ENCODE measurements at places on chromosomes 12 and 14.

- DNase-seq: peak; percentile 15
Measured at GRCh38 chr12:101792046-101792931, 38.5 kb downstream of the GNPTAB start.

- peak; percentile 75 for DNase-seq
Measured at GRCh38 chr14:35818346-35819115, 7.6 kb upstream of the BRMS1L start.

GRCh38 chr12:130161261-130162243 lies 712 bp upstream of the FZD10 start:
- DNase-seq: no peak

- DNase-seq: no peak
Measured at GRCh38 chr12:132056951-132057350, 87.2 kb downstream of the DDX51 start.

GRCh38 chr12:45477526-45477925 lies 252.0 kb upstream of the ARID2 start:
- DNase-seq: no peak

- DNase-seq: peak; percentile 70
Measured at GRCh38 chr12:50261654-50262053, 21.7 kb downstream of the LIMA1 start.

- DNase-seq: no peak
Measured at GRCh38 chr14:91946622-91947474, 646 bp downstream of the FBLN5 start.

DNA sequence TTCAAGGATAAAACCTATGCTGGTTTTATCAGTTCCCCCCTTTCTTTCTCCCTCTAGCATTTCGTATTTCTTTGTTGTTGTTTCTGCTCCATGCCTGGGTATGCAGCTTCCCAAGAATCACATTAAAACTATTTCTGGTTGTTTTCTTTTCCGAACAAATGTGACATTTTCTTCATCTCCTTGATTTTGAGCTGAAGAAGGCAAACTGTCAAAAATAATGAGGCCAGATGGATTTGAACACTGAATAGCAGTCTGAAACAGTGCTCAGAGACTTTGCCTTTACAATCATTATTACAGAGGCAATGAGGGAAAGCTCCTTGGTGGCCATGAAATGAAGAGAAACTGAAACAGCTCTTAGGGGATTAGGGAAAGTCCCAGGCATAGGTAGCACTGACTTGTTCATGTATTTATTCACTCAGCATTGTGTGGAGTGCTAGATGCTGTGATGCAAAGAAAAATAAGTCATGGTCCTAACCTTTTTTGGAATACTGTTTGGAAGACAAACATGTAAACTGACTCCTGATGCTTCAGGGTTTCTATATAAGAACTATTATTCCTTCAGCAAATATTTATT lies 319.5 kb downstream of the FUT8 start:
- DNase-seq: no peak

DNA sequence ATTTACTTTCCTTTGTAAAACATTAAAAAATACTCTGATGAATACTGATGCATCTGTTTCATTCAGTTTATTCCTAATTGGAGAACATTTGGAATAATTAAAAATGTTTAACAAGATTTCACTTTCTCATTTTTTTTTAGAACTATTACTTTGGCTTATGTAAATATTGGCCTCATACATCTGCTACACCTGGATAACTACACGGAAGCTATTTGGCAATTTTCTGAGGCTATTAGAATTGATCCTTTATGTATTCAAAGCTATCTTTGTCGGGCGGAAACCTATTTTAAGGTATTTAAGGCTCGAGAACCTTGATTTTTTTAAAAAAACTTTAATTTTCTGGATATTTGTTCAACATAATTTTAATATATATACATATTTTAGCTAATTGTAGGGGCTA lies 196.7 kb downstream of the TTC6 start:
- DNase-seq: no peak

GRCh38 chr12:30135776-30136175 lies 352.0 kb upstream of the TMTC1 start:
- no peak for DNase-seq

GRCh38 chr12:108356835-108357806 lies 18.0 kb upstream of the CMKLR1 start:
- DNase-seq: no peak

GRCh38 chr14:29716150-29716549 lies 211.5 kb downstream of the PRKD1 start:
- DNase-seq: no peak

DNA sequence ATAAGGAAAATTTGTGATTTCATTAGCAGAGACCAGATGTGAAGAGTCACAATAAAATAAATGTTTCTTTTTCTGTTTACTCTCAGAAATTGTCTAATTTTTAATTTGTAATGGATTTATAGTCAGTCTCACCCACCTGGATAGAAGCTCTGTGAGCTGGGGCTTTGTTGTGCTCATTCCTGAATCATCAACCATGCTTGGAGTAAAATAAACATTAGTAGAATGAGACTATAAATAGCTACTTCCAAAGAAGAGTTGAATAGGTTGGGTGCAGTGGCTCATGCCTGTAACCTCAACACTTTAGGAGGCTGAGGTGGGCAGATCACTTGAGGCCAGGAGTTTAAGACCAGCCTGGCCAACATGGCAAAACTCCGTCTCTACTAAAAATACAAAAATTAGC lies 185.3 kb upstream of the FBXO33 start:
- DNase-seq: no peak

DNA sequence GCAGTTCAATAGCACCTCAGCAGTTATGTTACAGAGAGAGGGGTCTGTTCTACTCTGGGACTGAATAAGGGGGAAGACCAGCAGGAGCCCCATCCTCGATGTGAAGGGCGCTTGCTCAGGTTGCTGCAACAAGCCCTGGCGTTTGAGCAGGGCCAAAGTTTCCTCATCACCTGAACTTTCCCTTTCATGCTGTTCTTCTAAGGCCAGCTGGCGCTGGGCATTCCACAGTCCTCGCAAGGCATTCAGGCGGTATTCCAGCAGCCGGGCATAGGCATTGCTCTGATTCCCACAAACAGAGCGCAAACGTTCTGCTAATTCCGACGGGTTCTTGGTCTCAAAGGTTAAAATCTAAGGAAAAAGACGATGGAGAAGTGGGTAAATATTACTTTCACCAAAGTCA lies 62.8 kb downstream of the HECTD4 start:
- no peak for DNase-seq

GRCh38 chr12:1870086-1870485 lies 48.4 kb downstream of the CACNA2D4 start:
- DNase-seq: no peak

GRCh38 chr12:131340616-131341210 lies 370.2 kb upstream of the SFSWAP start:
- DNase-seq: no peak

- DNase-seq: no peak
Measured at GRCh38 chr14:74683406-74683805, 29.5 kb downstream of the AREL1 start.

- DNase-seq: no peak
Measured at GRCh38 chr14:62905566-62905965, 139.7 kb downstream of the KCNH5 start.

DNA sequence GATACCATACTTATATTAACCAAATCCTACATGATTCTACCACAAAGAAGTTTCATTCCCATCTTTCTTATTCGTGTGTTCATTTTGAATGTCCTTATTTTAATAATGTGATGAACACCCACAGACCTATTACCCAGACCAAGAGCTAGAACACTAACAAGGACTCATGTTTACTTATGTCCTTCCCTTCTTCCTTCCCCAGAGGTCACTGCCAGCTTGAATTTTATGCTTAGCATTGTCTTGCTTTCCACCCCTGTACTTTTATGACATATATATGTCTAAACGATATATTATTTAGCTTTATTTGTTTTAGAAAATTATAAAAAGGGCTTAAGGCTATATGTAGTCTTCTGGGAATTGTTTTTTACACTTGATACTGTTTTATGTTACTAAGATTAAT lies 238.6 kb downstream of the LRIG3 start:
- DNase-seq: no peak

DNA sequence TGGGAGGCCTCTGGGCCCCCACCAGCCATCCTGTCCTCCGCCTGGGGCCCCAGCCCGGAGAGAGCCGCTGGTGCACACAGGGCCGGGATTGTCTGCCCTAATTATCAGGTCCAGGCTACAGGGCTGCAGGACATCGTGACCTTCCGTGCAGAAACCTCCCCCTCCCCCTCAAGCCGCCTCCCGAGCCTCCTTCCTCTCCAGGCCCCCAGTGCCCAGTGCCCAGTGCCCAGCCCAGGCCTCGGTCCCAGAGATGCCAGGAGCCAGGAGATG lies 729 bp upstream of the GAPDH start:
- no peak for DNase-seq

DNA sequence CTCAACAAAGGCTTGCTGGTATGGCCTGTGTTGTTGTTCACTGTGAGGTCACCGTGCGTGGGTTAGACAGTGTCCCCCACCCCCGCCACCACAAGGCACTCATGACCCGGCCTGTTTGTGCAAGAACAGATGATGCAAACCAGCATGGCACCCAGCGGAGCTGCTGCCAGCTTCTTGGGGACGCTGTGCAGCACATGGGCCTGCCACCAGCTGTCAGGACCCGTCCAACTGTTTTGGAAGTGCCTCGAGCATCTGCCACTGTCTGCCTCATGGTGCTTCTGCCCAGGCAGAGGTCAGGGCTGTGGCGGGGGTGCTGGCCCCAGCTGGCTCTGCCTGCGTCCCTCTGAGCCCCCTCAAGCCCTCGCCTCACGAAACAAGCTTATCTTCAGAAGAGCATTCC lies 1.5 kb downstream of the ASB2 start:
- DNase-seq: no peak

DNA sequence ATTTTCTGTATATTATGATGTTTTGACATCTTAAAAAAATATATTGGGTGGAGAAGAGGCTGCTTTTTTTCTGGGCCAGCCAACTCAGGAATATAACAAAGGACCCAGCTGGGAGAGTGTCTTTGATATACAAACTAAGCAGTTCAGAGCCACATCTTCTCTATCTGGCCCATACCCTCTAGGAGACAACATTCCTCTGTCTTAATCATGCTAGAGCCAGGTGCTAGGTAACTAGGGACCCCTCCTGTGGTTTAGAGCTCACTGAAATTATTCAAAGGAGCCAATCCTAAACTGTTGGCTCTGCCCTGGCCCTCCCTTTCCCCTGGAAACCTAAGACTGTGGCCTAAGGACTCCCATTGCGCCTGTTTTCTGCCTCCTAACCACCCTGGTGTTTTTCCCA lies 193.1 kb upstream of the DIO2 start:
- DNase-seq: no peak

- DNase-seq: no peak
Measured at GRCh38 chr12:21615431-21615830, 10.8 kb upstream of the GYS2 start.

- no peak for DNase-seq
Measured at GRCh38 chr14:101217080-101217463, 313.6 kb upstream of the RTL1 start.

DNA sequence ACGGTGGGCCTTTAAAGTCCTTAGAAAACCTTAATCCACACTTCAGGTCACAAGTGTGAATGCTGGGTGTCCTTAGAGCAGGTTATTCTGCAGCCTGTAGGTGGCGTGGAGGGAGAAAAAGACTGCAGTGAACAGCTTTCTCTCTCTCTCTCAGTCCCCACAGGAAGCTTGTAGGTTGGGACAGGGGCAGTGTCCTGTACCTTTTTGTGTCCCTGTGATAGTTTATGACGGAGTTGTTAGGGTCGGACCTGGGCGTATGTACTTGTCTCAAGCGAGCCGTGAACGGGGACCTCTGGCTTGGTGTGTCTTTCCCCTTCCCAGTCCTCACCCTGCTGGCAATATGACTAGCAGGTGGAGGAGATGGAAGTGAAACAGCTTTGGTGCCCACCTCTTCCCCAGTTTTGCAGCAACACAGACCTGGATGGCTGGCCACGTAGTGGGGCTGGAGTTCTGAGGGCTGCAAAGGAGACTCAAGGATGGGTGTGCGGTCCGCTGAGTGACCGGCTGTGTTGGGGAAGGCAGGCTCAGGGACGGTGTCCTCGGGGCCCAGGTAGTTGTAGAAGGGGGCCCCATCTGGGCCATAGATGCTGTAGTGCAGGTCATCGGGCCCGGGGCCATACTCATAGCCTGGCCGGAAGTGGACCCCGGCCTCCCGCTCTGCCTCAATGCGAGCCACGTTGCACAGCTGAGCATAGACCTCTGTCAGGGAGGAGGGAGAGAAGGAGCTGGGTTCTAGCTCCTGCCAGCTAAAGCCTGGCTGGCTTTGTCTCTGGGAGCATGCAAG lies 8.9 kb downstream of the ISCA2 start:
- DNase-seq: peak; percentile 45

- no peak for DNase-seq
Measured at GRCh38 chr12:80161612-80162011, 62.3 kb downstream of the OTOGL start.

DNA sequence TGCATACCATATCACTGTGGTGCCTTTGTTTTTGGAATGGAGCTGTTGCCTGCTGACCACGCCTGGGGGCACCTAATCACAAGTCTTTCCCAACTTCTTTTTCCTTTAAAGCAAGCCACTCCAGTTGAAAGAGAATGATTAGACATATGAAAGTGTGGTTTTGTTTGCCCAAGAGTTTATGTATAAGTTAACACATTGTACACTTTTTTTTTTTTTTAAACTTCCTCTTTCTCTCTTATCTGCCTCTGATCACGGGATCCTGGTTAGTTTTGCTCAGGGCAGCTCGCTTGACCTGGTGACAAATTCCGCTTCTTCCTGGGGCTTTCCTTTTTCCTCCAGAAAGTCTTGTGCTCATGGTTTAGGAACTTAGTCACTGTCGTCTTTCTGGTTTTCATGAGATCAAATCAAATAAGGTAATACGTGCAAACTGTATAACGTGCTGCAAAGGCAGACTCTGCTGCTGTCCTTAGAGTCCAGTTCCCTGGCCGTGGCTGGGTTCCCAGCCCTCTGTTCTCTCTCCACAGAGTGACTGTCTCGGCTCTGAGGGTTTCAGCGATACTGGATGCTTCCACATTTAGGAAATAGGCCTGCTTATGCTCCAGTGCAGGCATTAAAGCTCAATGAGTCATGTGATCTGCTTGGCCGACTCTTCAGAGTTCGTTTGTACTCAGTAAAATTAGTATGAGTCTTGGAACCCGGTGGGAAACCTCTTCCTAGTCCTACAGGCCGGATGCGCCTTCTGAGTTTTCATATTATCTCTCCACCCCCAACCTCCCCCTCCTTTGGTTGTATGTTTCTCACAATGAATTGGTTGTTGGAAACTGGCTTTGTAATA lies 15.2 kb downstream of the RASSF3 start:
- no peak for DNase-seq

- no peak for DNase-seq
Measured at GRCh38 chr14:81406863-81407262, 6.7 kb upstream of the STON2 start.

DNA sequence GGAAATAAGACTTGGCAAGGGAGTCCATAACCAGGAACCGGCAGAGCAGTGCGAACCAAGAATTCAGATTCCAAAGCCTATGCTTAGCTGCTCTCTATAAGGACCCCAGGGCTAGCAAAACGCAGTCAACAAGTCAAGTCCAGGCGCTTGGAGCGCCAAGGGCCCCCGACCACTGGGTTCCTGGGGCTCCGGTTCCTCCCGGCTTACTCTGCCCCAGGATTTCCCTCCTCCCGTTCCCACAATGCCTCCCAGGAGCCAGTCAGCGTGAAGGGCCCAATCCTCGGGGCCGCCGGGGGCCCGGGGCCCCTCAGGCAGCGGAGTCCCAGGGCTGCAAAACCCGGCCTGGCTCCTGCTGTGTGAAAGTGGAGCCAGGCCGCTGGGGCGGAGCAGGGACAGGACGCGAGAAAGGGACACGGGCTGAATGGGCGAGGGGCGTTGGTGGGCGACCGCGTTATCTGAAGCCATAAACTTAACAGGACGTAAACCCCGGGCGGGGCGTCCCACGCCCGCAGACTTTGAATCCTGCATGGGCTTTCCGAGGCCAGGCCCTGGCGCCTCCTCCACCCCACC lies 1.5 kb downstream of the KRT8 start:
- DNase-seq: peak; percentile 88

Data from RKO (cell line).